ENCODE measurements at places on chromosomes 6 and 20. TPM values are rescaled to one million over a fixed set of nuclear protein-coding genes. Genes with fewer than 3 reads are reported as not detected.

The ARFGAP1 gene
- 79.6 TPM for total RNA-seq

The OPN5 gene
- not detected for total RNA-seq

The TMEM200A gene
- total RNA-seq, result 5.0 TPM

- peaks cover 16% of the 10 kb centered on the region for H3K27me3 ChIP-seq
- H3K4me1 ChIP-seq, result no peaks in the 10 kb centered on the region
- no peak overlapping the region for H3K4me3 ChIP-seq
- no peak for DNase-seq
Measured at GRCh38 chr6:79810185-79810705, 137.1 kb downstream of the ELOVL4 start.

- no peak for DNase-seq
- H3K27ac ChIP-seq, result no peak overlapping the region
- H3K36me3 ChIP-seq, result no peaks in the 10 kb centered on the region
- H3K4me3 ChIP-seq, result no peak overlapping the region
Measured at GRCh38 chr6:168450917-168451316, 9.9 kb downstream of the SMOC2 start.

GRCh38 chr6:118755941-118756646 lies 104.7 kb upstream of the CEP85L start:
- no peaks in the 10 kb centered on the region for H3K36me3 ChIP-seq
- H3K27me3 ChIP-seq, result peaks cover 13% of the 10 kb centered on the region
- no peak overlapping the region for H3K27ac ChIP-seq
- H3K4me3 ChIP-seq, result no peak overlapping the region
- DNase-seq, result no peak

DNA sequence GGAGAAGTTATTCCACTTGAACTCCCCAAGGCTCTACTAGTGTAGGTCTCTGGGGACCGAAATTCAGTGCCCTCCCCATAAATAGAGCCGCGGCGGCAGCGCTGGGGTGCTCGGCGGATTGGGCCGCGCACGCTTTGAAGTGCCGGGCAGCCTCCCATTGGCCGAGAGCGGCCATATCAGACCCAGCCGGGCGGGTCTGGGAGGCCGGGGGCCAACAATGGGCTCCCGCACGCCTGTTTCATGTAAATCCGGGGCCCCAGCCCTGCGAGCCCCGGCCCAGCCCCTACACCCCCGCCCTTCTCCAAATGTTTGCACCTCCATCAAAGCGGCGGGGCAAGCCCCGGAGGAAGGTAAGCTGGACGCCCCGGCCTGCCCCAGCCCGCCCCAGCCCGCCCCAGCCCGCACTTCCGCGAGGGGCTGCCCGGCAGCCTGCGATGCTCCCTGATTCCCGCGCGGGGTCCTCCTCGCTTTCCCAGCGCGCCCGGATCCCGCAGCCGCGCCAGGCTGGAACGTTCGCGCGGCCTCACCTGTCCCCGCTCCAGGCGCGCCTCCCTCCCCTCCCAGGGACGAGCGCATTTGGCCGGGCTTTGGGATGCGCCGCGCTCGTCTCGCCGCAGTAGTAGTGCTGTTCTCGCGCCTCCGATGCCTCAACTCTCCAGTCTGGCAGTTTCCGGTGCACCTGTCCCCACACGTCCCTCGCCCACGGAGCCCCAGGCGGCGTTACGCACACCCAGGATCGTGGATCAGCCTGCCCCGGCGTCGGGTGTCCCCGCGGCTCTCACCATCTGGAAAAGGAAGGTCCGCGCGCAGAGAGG lies at the start of gene TBXT:
Gene TBXT, minus strand, starts transcription at position 51 of the 815 bp plus-strand sequence. CDS start 260 bp downstream, outside the sequence.
- peaks cover 6% of the 10 kb centered on the region for H3K4me1 ChIP-seq
- peaks cover 63% of the 10 kb centered on the region for H3K27me3 ChIP-seq
- no peak for DNase-seq
- H3K36me3 ChIP-seq, result no peaks in the 10 kb centered on the region
- H3K27ac ChIP-seq, result no peak within 1 kb of the TSS

- peaks cover 21% of the 10 kb centered on the region for H3K27me3 ChIP-seq
- DNase-seq, result no peak
- H3K27ac ChIP-seq, result no peak overlapping the region
- no peaks in the 10 kb centered on the region for H3K4me1 ChIP-seq
- no peak overlapping the region for H3K4me3 ChIP-seq
Measured at GRCh38 chr6:160327981-160328380, 20.2 kb upstream of the SLC22A3 start.

DNA sequence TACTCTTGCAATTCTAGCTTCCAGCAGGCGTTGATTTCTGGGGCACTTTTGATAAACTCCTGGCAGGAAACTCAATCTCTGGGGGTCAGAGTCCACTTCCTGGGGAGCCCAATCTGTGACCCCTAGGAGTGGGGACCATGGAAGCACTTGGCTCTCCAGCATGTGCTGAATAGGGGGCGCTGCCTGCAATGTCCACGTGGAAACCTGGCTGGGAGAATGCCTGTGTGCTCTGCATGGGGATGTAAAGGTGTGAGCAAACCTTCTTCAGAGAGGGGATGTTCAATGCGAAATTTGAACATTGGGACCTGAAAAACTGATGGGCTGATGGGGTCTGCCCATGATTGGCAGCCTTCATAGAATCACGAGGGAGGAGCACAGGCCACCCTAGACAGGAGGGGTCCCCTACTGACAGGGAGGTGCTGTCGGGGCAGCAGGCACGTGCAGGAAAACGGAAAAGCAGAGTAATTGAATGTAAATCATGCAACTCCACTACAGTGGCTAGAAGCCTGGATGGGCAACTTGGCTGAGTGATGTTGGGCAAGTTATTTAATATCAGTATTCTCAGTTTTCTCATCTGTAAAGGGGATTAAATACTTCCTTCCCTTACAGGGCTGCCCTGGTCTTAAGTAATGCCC lies 47.8 kb downstream of the CEP43 start:
- peaks cover 13% of the 10 kb centered on the region for H3K36me3 ChIP-seq
- H3K27ac ChIP-seq, result peak overlapping the region; percentile 86
- no peaks in the 10 kb centered on the region for H3K27me3 ChIP-seq
- peak overlapping the region; percentile 66 for H3K4me3 ChIP-seq

DNA sequence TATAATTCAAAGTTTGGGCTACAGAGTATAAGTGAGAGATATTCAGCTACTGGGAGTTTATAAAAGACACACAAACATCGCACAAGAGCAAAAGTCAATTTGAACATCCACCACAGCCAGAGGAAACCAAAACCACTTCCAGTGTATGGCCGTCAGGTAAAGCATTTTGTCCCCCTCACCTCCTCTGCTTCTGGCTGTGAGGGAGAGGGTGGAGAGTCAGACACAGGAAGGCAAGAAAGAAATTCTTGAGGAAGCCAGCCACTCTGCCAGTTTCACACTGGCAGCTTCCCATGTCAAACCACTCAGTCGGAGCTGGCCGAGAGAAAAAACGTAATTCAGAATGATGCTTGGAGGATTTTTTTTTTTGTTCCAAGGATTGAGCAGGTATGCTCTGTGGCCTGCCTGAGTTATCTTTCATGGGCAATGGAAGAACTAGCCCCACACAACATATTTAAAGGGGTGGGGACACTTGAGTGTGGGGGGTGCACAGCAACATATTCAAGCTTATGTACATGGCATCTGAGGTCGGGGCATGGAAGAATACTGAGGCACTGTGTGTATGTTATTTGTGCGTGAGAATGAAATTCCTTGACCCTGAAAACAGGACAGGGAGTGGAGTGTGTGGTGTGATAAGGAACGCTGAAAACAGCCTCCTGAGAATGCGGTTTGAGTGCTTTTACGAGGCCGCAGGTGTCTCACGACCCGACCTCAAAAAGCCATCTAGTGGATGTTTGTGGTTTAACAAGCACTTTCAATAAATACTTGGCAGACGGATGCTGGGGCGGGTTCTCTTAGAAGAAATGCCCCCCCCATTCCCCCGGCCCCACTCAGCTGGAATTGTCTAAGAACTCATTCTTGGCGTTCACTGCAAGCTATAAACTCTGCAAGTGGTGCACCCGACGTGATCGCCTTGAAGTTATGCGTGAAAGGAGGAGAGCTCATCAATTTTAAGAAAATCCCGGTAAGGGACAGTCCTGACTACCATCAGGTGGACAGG lies 27.5 kb upstream of the ZBTB22 start:
- peak overlapping the region; percentile 88 for H3K27ac ChIP-seq
- H3K27me3 ChIP-seq, result peaks cover 4% of the 10 kb centered on the region
- no peaks in the 10 kb centered on the region for H3K36me3 ChIP-seq
- peak; percentile 86 for DNase-seq

GRCh38 chr6:15465212-15465611 lies 197.6 kb downstream of the DTNBP1 start:
- no peak overlapping the region for H3K4me3 ChIP-seq
- H3K36me3 ChIP-seq, result peaks cover 15% of the 10 kb centered on the region
- H3K4me1 ChIP-seq, result peaks cover 14% of the 10 kb centered on the region
- no peak overlapping the region for H3K27ac ChIP-seq
- no peak for DNase-seq

GRCh38 chr20:36991703-36992102 lies 40.2 kb upstream of the SAMHD1 start:
- peaks cover 18% of the 10 kb centered on the region for H3K4me1 ChIP-seq
- no peak for DNase-seq
- peak overlapping the region; percentile 50 for H3K27ac ChIP-seq
- H3K27me3 ChIP-seq, result no peaks in the 10 kb centered on the region

DNA sequence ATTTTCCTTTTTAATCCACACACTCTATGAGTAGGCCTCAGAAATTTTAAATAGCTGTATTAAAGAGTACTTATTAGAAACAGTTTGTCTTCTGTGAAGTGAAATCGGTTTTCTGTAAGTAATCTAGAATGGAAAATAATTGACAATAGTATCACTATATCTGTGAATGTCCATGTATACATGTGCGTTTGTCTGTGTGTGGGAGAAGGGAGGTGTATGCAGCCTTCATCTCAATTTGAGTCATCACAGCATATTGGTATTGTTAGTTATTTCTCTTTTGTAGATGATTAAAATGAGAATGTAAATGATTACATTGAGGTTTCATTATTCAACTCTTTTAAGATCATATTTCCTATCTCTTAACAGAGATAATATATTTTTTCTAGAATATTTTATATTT lies 206.0 kb downstream of the EYS start:
- no peaks in the 10 kb centered on the region for H3K36me3 ChIP-seq
- H3K4me1 ChIP-seq, result no peaks in the 10 kb centered on the region
- no peak for DNase-seq
- H3K27me3 ChIP-seq, result no peaks in the 10 kb centered on the region
- H3K27ac ChIP-seq, result no peak overlapping the region

- no peak for DNase-seq
- H3K4me3 ChIP-seq, result no peak overlapping the region
- H3K4me1 ChIP-seq, result peaks cover 4% of the 10 kb centered on the region
- H3K36me3 ChIP-seq, result peaks cover 30% of the 10 kb centered on the region
Measured at GRCh38 chr6:129575378-129576118, 134.4 kb downstream of the ARHGAP18 start.

DNA sequence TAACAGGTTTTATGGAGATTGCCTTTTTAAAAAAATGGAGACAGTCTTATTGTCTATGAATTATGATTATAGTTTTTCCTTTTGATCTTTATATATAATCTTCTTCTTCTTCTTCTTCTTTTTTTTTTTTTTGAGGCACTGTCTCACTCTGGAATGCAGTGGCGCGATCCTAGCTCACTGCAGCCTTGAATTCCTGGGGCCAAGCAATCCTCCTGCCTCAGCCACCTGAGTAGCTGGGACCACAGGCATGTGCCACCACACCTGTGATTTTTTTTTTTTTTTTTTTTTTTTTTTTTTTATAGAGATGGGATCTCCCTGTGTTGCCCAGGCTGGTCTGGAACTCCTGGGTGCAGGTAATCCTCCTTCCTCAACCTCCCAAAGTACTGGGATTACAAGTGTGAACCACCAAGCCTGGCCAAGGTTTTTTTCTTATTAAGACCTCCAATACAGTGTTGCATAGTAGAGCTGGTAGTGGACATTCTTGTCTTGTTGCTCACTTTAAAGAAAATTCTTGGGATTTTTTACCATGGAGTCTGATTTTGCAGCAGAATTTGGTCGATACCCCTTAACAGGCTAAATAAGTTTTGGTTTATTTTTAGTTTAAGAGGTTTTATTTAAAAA lies 46.5 kb downstream of the STK4 start:
- no peaks in the 10 kb centered on the region for H3K27me3 ChIP-seq
- no peak overlapping the region for H3K27ac ChIP-seq
- peaks cover 37% of the 10 kb centered on the region for H3K4me1 ChIP-seq

Data from activated CD8-positive, alpha-beta memory T cell treated with anti-CD3 and anti-CD28 coated beads, Interleukin-2, amount 10 ng/mL, durations not matched to agents 7 days and 5 days (primary cell).